CD4-positive, CD25-positive, alpha-beta regulatory T cell (primary cell): ENCODE measurements at places on chromosomes 2 and 18.
A peak's percentile ranks its signal among the peaks of the same experiment; 100 is the strongest.

DNA sequence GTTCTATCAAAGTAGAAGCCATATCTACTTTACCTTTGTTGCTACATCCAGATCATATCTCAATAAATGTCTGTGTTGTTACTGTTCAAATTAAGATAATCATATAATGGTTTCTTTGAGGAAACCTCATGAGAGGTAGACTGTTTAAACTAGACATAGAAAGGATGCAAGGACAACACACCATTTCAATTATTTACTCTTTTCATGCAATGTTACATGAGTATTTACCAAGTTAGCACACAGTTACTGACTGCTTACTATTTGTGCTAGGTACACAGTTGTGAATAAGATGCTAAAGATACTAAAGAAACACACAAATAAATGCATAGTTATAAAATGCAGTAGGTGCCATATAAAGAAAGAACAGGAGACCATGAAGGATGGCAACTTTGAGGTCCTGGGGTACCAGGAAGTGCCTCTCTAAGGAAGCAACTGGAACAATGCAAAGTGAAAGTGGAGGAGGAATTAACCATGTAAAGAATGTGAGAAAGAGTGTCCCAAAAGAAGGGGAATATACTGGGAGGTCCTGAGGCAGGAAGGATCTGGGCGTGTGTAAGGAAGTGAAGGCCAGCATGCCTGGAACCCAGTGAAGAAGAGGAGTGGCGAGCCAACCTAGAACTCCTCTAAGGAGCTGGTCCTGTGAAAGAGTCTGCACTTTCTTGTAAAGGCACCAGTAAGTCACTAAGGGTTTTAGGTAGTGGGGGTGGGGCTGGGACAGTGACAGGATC, 39.4 kb downstream of the RBMS1 start:
- no peak for DNase-seq

GRCh38 chr2:96934182-96934495, 52.2 kb downstream of the FAM178B start:
- DNase-seq = no peak

- no peak for DNase-seq
Measured at GRCh38 chr18:10239103-10239502, 215.3 kb upstream of the APCDD1 start.

- DNase-seq = no peak
Measured at GRCh38 chr2:137964859-137965459, 686 bp downstream of the HNMT start.

GRCh38 chr18:5948237-5948636, 52.9 kb upstream of the TMEM200C start:
- no peak for DNase-seq

DNA sequence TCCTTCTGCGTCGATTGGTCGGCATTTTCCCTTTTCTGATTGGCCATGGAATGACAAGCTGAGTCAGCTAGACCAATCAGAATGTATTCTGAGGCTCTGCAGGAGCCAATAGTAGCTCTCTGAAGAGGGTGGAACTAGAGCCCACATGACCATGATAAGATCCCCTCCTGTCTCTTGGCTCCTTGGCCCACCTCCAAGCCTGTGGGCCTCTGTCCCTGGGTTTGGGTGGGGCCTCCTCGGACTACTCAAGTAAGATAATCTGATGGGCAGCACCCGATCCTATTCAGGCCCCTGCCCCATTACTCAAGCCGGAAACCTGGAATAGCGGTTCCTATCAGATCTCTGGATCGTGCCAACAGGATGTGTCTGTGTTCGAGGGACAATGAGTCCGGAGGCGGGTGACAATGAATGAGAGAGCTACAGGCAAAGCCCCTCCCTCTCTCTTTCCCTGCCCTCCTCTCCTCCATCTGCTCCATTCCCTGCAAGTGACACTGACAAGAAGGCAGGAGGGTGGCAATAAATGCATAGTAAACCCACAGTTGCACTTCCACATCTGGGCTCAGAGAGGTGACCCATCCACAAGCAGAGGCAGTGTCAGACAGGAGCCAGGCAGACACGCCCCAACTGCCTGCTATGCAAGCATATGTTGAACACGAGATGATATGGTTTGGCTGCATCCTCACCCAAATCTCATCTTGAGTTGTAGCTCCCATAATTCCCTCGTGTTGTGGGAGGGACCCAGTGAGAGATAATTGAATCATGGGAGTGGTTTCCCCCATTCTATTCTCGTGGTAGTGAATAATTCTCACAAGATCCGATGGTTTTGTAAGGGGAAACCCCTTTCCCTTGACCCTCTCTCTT, 114.7 kb downstream of the TNS1 start:
- no peak for DNase-seq

DNA sequence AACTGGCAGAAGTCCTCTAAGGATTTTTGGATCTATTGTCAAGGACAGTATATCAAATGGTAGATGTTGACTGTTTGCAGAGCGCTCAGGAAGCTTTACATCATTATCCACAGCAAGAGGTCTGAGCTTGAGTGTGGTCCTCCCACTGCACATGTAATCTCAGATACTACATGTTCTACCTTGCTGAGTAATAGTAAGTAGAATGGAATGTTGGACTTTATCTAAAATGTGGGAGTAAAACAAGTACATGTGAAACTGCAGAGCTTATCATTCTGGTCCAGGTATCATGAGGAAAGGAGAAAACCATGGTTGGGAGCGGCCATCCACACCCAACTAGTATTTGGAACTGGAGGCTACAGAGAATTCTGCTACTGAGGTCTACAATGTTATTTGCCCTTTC, 19.3 kb upstream of the CD28 start:
- no peak for DNase-seq

DNA sequence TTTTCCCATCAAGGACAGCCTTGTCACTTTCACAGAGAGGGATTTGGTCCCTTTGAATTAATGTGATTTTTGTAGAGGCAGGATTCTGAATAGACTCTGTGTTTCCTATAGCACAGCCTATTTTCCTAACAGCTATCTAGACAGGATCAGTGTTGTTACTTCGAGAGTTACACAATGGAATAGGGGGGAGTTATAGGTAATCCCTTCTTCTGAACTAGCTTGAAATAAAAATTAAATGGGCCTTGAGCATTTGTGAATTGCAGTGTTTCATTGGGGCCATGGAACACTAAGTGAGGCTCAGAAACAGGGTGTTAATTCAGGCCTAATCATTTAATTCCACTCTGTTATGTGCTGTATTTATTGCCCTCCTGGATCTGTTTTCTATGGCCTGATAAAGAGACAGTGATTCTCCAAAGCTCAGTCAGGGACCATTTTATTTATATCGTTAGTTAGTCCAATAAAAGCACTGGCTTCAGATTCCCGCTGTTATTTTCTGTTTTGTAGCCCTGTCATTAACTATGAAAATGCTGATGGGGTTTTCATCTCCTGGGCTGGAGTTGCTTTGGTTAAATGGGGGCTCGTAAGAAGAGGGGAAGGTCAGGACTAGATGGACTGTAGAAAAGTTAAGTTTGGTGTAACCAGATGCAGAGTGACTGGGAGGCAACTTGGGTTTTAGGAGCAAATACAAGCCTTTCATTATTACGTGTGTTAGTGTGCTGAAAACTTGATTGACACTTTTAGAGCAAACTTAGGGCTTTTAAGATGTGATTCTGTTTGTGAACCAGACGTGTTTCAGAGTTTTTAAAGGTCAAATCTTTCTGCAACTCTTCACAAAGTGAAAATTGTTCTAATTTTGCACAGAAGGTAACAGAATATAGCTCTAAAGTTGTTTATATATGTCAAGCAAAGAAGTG, 461.0 kb upstream of the HNRNPA3 start:
- no peak for DNase-seq

GRCh38 chr2:159792599-159792998, 5.4 kb downstream of the CD302 start:
- DNase-seq = no peak

DNA sequence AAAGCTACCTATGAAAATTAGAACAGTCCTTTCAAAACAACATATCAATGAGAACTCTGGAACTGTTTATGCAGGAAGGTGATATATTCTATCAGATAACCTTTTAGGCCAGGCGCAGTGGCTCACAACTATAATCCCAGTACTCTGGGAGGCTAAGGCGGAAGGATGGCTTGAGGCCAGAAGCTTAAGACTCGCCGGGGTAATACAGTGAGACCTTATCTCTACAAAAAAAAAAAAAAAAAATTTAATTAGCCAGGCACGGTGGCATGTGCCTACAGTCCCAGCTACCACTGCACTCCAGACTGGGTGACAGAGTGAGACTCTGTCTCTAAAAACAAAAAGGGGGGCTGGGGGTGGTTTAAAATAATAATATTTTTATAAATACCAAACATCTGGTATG, 77.9 kb downstream of the OSBPL1A start:
- no peak for DNase-seq

DNA sequence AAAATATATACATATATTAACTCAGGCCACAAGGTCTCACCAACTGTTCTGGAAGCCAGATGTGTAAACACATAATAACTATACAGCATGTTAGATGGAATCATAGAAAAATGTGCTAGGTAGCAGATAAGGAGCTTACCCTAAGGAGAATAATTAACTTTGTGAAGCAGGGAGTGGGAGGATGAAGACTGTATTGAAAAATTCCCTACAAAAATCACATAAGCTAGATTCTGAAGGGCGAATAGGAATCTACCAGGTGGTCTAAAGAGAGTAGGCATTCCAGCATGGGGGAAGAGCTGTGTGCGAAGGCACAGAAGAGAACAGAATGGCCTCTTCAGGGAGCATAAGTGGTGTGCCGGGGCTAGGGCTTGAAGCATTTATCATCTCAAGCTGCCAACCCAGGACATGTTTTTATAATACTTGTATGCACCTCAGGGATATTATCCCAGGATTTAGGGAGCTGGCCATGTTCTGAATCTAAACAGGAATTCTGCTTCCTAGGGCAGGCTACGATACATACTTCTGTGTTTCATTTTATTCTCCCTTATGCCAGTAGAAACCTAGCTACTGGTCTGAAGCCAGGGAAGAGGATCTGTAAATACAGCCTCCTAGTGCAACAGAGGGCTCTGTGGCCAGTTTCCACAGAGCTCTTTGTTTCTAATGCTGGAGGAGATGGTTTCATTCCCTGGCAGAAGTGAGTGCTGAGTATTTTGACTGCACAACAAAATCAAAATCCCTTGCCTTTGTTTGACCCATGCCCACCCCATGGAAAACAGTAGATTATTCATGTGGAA, 56.7 kb downstream of the NEMP2 start:
- no peak for DNase-seq

DNA sequence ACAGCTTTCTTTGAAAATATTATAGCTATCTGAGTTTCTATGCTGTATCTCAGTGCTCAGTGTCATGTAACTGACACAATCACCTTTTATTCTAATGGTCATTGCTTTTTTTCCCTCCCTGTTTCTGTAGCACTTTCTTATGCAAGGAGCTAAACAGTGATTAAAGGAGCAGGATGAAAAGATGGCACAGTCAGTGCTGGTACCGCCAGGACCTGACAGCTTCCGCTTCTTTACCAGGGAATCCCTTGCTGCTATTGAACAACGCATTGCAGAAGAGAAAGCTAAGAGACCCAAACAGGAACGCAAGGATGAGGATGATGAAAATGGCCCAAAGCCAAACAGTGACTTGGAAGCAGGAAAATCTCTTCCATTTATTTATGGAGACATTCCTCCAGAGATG, 56.4 kb downstream of the SCN2A start:
- DNase-seq = no peak

- DNase-seq = no peak
Measured at GRCh38 chr2:126381091-126381490, 274.9 kb upstream of the GYPC start.

GRCh38 chr2:79860228-79861058, 347.6 kb downstream of the CTNNA2 start:
- no peak for DNase-seq

DNA sequence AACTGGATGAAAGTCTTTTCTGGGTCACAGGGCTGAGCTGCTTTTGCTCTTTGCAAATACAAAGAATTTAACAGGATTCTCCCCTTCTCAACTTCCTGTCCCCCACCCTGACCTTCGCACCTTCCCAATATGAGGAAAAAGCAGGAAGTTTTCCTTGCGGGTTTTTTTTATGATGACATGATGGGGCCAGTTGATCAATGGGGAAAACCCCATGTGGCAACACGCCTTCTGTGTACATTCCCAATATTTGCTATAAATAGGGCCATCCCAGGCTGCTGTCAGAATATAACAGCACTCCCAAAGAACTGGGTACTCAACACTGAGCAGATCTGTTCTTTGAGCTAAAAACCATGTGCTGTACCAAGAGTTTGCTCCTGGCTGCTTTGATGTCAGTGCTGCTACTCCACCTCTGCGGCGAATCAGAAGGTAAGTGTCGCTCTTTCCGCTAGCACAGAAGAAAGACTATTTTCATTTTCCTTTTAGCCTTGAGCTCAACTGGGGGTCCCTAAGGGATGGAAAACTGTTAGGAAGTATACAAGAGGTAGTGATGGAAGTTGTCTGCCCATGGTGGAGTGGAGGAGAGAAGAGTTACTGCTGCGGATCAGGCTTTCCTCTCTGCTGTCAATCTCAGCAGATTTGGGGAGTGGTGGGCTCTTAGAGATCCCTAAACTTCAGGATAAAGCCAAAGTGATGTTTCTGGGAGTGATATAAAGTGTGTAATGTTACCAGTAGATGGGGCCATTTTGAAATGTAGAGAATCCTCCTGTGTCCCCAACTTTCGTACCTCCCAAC, at the start of gene CCL20:
CCL20 (plus strand) TSS at position 281 of the 792 bp plus-strand sequence; CDS start at position 351, 70 bp downstream.
- peak; percentile 26 for DNase-seq

GRCh38 chr2:230953845-230954244, 28.8 kb upstream of the GPR55 start:
- no peak for DNase-seq

- no peak for DNase-seq
Measured at GRCh38 chr18:48605408-48605845, 66.6 kb downstream of the CTIF start.

- DNase-seq = no peak
Measured at GRCh38 chr2:133553251-133553650, 15.0 kb downstream of the NCKAP5 start.

- DNase-seq = no peak
Measured at GRCh38 chr2:48971801-48972200, 182.5 kb downstream of the FSHR start.

GRCh38 chr2:217935901-217936684, 66.7 kb downstream of the TNS1 start:
- DNase-seq = no peak

GRCh38 chr18:22106536-22107292, 62.7 kb upstream of the GATA6 start:
- no peak for DNase-seq

DNA sequence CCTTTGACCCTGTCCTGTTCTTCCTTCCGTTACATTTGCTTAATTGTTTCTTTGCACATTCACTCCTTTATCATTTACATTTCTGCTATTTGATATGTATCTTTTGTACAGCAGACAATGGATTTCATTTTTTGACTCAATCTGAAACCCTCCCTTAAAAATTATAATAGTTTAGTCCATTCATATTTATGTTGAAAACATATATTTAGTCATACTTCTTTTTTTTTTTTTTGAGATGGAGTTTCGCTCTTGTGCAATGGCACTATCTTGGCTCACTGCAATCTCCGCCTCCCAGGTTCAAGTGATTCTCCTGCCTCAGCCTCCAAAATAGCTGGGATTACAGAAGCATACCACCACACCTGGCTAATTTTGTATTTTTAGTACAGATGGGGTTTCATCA, 95.3 kb upstream of the TGFA start:
- DNase-seq = no peak

DNA sequence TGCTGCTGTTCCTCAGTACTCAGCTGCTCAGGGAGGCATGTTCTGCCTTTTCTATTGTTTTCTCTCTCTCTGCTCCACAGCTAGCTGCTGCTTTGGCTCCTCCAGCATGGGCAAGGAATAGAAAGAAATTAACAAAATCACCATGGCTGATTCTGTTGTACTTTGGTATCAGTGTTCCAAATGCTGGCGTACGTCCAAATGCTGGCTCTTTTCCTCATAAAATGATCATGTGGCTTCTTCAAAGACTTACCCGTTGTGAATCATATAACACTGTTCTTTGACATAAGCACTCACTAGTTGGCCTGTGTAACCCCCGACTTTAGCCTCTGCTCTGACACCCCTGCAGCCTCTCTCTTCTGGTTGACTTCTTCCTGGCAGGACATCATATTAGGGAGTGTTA, 547.6 kb downstream of the CPS1 start:
- no peak for DNase-seq
